ENCODE measurements at places on chromosomes 5 and 9.

- DNase-seq: no peak
Observed at GRCh38 chr9:79858508-79858907, 286.7 kb downstream of the TLE4 start.

DNA sequence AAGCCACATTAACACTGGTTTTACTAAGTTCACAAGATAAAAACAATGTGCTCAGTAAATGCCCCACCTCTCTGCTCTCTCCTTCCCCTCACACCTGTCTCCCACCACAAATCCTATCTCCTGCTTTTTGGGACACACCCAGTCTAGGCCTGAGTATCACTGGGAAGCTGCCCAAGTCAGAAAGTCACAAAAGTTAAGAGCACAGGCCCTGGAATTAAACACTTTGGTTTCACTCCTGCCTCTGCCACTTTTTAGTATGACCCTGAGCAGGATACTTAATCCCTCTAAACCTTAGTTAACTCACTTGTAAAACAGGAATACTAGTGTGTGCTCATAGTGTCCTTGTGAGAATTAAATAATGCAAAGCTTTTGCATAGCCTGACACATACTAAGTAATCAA lies 11.3 kb downstream of the C5 start:
- DNase-seq: no peak

DNA sequence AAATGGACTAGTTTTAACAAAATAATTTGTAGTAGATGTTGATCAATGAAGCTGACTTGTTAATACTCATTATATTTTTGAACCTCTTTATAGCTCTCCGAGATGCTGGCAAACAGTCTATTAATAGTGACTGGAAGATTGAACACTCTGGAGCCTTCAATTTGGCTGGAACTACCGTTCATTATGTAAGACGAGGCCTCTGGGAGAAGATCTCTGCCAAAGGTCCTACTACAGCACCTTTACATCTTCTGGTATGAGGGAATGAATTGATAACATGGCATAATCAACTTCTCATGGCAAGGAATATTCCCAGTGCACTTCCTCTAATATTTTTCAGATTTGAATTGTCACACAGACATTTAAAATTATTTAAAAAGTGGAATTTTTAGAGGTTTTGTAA lies 68.2 kb upstream of the MINAR2 start:
- DNase-seq: no peak

DNA sequence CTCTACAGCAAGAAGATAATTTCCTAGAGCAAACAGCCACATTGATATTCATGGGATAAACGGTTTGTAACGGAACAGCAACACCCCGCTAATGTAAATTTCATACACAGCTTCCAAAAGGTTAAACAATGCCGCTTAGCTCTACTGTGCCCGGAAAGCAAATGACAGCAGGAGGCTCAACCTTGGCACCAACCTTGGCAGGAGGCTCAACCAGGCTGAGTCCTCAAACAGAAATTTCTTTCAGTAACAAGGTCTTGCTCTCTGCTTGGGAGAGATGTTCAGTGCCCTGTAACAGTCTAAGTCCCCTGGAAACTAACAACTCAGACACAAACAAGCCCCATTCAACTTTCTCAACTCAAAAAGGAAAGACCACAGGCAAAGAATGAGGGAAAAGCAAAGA lies 11.1 kb upstream of the PPP1R2B start:
- peak; percentile 8 for DNase-seq

DNA sequence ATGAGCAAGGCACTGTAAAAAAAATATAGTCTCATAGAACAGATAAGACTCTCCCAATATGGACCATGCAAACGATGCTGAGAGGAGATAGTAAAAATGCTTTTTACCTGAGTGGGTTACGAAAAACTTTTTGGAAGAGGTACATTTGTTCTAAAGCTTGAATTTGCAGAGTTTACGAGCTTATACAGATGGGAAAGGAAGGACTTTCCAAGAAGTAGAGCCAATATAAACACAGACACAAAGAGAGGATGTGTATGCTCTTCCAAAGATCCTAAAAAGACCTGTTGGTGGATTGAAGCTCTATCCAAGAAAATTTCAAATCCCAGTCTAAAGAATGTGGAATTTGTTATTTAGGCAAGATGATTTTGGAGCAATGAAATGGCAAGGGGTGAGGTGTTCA lies 127.1 kb upstream of the SLCO6A1 start:
- DNase-seq: no peak

- no peak for DNase-seq
Observed at GRCh38 chr5:159184858-159185381, 24.4 kb downstream of the RNF145 start.

GRCh38 chr9:35566417-35566816 lies 38.6 kb upstream of the TESK1 start:
- DNase-seq: no peak

DNA sequence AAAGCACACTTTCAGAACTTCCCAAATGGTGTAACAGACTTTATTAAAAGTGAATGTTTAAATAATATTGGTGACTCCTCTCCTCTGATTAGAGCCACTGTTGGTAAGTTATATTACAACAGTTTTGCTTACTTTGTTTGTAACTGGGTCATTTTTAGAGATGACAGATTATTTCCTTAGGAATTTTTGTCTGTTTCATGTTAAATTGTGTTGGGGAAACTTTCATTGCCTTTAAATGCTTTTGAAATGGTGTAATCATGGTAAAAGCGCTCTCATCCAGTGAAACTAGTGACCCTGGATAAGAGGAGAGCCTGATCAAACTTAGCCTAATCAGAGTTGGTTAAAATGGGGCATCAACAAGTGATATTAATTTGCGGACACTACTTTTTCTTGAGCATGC lies 39.4 kb downstream of the TNPO1 start:
- no peak for DNase-seq

GRCh38 chr5:64458948-64459347 lies 46.9 kb upstream of the RGS7BP start:
- DNase-seq: no peak

DNA sequence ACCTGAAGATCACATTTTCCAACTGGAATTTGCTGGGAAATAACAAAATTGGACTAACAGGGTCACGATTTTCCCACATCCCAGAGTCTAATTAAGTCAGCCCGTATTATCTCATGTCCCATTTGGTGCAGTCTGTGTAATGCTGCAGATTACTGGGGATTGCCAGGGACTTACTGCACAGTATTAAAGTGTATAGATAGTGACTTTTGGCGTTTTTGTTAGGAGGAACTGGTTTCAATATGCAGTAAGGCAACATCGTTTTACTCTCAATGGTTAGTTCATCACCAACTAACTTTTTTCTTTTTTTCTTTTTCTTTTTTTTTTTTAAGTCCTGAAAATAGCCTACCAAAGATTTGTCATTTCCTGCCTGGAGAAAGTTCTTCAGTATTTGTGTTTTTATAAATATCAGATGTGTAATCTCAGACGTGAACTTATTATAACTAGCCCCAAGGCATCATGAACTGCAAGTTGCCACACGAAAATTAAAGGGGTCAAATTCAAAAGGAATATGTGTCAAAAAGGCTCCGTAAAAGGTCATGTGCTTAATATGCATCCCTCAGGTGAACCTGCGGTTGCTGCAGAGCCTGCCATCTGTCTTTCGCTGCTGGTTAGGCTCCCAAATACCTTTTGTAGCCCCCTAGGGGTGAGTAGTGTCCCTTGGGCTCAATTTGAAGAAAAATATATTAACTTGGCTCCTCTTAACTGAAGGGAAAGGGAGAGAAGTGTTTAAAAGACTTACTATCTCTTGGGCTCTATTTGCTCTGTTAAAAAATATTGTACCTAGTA lies 176.7 kb upstream of the ADAMTSL1 start:
- DNase-seq: no peak

- DNase-seq: no peak
Observed at GRCh38 chr9:37399336-37399735, 23.2 kb upstream of the GRHPR start.
